ENCODE measurements at places on chromosomes 12 and 14.

GRCh38 chr14:54902143-54902520 is 494 bp downstream of the GCH1 start:
- DNase-seq: peak; percentile 62

GRCh38 chr14:58130116-58130782 is 21.8 kb downstream of the ARMH4 start:
- no peak for DNase-seq

DNA sequence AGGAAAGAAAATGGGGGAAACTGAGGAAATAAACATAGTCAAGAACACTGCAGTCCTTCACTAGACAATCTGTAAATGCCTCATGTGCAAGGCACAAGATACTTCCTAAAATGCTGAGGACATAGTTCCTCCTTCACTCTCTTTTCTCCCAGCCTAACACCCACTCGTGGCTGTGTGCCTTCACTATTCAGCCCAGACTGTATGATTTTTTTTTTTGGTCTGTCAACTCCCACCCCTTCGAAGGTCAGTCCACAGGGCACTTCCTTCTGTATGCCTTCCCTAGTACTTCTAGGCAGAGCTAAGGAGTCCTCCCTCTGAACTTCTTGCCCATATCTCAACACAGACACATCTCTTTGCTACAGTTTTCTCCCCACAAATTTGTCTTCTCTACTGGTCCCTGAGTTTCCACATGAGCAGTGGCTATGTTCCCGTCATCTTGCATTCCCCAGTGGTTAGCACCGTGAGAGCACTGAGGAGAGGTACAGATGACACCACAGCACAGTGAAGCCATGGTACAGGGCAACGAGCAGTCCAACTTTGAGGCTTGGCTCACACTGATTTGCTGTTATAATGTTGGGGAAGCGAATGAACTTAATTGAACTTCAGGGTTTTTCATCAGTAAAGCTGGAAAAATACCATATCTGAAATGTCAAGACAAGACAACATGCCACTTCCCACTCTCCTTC is 24.1 kb upstream of the SYCP3 start:
- DNase-seq: no peak

DNA sequence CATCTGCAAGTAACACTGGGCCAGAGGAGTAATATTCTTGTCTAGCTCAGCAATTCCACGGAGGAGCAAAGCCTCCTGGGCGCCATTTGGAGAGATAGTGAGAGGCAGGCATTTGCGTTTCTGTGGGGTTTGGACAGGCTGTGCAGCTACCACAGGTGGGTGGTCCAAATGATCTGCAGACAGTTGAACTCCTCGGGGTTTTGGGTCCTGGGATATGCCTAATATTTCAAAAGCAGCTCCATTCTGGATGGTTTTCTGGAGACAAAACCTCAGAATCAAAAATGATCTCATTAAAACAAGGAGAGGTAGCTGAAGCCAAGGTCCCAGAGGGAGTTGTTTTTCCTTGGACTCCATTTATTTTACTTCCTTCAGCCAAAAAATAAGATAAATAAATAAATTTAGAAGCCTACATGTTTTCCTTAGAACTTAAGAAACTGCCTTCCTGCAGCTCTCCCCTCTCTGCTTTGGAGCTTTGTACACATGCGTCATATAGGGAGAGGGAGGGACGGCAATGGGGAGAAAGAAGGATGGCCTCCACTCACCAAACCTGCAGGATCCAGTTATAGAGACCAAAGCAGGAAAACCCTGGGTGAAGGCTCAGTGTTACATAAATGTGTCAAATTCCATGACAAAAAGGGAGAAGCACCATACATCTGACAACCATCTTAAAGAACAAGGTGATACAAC is 227.3 kb upstream of the DAAM1 start:
- no peak for DNase-seq

DNA sequence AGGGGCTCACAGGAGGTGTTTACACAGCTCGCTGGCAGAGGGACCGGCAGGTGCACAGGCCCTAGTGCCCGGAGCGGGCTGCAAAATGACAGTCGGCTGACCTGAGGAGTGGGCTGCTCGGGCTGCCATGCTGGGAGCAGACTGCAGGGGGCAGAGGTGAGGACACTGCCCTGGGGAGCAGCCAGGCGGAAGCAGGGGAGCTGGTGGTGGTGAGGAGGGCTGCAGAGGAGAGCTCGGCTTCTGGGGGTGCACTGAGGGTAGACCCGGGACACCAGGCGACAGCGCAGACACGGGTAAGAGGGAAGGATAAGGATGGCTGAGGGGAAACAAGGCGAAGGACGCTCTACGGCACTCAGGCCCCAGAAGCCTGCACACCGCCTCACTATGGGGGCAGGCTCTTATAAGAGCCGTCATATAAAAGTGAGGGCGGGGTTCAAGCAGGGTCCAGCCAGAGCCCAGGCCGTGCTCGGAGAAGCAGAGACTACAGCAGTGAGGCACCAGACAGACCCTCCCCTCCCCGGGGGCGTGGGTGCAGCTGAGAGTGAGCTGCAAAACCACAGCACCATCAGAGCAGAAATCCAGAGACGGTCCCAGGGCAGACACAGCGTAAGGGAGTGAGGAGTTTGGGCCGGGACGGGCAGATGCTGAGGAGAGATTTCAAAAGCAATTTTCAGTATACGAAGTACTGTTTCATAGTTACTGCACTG is 62.5 kb downstream of the CCDC88C start:
- no peak for DNase-seq

All from fibroblast of villous mesenchyme (primary cell).